ENCODE measurements at places on chromosomes 16 and 17.

GRCh38 chr16:11681556-11681955, 13.3 kb downstream of the SNN start:
- DNase-seq, result no peak

DNA sequence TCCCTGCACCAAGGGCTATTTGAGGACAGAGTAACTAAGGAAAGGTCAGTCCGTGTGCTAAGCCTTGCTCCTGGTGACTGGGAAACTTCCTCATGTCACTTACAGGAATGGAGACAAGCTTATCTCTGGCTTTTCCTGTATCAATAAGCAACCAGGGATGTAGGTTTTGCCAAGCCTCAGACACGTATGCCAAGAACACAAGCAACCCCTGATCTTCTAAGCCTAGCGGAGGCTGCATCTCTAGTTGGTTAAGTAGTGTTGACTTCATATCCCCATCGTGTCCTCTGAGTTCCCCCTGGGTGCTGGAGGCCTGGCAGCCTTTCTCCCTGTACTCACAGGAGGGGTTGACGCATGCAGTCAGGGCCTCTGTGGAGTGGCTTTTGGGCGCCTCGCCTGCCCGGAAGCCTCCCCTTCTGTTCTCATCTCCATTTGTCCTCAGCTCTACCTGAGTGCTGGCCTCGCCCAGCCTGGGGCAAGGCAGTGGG, 1.4 kb upstream of the C1QTNF1 start:
- DNase-seq, result no peak

- DNase-seq, result no peak
Measured at GRCh38 chr17:32546031-32546444, 59.2 kb downstream of the CDK5R1 start.

- no peak for DNase-seq
Measured at GRCh38 chr17:44361292-44362260, 2.1 kb downstream of the FAM171A2 start.

GRCh38 chr16:66927918-66928649, 2.7 kb upstream of the RRAD start:
- no peak for DNase-seq

DNA sequence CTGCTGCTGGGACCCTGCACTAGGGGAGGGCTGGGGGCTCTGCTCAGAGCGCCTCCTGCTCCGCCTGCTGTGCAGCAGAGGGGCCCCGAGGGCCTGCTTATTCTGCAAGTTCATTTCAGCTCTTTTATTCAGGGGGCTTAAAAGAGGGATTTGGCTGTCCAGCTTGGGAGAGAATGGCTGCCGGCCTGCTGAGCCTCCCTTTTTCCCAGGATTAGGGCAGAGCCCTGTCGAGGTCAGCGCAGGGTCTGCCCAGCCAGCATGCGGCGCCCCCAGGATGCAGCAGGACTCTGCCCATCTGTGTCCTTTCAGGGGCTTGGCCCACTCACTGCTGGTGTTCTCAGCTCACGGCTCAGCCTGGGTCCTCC, 1.1 kb downstream of the SMIM5 start:
- DNase-seq, result no peak

- no peak for DNase-seq
Measured at GRCh38 chr17:55652825-55653224, 69.8 kb downstream of the TMEM100 start.

DNA sequence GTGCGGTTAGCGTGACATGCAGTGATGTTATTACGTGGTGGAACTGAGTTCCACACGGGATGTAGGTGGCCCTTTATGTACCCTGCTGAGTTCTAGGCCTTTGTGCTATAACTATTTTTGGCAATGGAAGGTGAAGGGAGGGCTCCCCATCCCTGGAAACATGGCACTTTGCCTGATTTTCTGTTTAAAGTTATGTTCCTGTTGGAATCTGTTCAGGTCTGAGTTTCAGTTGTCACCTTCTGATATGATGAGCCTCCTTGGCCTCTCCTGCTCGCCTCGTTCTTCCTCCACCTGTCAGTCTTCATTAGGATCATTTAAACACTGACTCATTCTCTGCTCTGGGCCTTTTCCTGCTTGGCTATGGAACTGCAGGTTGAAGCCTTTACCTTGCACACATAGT, 200.6 kb downstream of the FTO start:
- no peak for DNase-seq

GRCh38 chr17:7139400-7139799, 24.8 kb upstream of the ASGR2 start:
- no peak for DNase-seq

DNA sequence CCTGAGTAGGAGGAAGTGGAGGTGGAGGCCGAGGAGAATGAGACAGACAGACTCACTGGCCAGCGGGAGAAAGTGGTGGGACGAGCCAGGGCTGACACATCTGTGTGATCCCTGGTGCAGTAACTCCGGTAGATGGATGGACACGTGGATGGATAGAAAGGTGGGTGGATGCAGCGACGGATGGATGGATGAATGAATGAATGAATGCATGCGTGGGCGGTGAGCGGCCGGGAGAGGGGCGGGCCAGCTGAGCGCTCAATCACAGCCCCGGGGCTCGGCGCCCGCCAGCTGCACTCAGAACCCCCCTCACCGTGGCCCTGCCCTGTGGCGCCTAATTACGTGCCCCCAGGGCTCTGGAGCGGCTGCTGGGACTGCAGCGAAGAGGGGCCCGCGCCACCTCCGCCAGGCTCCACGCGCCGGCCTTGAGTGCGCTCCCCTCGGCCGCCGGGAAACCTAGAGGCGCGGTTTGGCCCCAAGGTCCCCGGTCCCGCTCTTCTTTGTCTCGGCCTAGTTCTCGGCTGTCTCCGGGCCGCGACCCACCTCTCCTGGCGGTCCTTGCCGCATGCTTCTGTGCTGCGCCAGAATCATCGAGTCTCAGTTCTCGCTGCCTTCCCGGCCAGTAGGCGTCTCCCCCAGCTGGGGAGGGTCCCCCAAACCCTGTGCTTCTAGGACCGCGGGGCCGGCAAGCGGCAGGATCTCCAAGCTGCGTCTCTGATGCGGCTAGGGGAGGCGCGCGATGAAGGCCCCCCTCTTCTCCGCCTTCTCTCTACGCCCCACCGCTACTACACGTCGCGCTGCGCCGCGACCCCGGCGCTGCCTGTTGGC, 41.0 kb downstream of the RAI1 start:
- no peak for DNase-seq

GRCh38 chr17:48998587-48999440, 1.6 kb downstream of the IGF2BP1 start:
- DNase-seq, result no peak

DNA sequence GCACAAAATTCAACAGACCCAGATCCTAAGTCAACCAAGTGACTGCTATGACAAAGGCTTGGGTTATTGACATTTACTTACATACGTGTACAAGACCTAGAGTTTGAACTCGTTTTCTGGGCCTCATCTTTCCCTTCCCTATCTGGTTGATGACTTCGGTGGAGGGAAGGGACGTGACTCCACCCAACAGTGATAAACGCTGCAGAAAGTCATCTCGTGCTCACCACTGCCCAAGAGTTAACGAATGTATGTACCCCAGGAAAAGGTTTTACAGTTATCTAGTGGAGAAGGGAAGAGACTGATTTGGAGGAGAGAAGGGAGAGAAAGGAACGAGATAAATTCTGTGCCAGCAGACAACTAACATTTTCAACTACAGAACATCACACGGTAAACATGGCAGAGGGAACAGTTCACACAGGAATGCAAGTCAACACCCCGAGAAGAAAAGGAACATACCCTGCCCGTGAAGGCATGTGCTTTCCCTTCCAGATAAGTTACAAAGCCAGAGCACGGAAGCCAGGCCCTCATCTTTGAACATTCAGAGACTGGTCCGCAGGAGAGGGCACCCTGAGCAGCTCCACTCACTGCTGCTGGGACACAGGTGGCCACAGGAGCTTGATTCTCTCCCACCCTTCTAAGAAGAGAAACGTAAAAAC, 13.9 kb upstream of the CYTH1 start:
- no peak for DNase-seq

GRCh38 chr17:60993497-60993896, 315.8 kb downstream of the BCAS3 start:
- no peak for DNase-seq

GRCh38 chr16:74305978-74306784, 9.6 kb downstream of the PSMD7 start:
- DNase-seq, result no peak

DNA sequence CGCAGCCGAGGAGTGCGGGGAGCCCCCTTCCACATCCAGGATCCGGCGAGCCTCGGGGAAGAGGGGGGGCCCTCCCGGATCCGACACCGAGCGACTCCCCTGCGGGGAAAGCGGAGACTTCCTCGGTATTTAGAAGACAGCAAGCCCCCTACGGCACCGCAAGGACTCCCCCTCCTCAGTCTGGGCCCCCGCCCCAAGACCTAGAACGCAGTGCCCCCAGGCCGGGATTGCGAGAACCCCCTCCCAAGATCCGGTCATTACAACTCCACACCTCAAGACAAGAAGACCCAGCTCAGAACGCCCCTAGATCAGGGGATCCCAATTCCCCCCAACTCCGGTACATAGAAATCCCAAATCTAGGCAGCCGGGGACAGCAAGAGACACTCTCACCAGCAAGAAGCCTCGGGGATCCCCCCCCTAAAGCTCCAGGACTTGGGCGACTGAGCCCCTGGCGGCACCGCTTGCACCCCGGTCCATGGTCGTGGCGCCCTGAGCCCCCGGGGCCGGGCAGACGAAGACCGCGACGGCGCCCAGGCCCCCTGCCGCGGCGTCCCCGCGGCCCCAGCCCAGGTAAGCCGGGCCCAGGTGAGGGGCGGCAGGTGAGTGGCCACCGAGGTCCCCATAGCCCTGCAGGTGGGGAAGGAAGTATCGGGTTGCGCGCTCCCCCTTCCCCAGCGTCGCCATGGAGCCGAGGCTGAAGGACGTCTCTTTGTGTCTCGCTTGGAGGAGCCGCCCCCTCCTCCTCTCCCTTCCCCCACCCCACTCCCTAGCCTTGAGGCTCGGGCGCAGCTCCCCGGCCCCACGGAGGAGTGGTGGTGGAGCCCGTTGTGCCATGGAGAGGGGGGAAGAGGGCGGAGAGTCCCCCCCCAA, 641 bp downstream of the SBK1 start:
- no peak for DNase-seq

DNA sequence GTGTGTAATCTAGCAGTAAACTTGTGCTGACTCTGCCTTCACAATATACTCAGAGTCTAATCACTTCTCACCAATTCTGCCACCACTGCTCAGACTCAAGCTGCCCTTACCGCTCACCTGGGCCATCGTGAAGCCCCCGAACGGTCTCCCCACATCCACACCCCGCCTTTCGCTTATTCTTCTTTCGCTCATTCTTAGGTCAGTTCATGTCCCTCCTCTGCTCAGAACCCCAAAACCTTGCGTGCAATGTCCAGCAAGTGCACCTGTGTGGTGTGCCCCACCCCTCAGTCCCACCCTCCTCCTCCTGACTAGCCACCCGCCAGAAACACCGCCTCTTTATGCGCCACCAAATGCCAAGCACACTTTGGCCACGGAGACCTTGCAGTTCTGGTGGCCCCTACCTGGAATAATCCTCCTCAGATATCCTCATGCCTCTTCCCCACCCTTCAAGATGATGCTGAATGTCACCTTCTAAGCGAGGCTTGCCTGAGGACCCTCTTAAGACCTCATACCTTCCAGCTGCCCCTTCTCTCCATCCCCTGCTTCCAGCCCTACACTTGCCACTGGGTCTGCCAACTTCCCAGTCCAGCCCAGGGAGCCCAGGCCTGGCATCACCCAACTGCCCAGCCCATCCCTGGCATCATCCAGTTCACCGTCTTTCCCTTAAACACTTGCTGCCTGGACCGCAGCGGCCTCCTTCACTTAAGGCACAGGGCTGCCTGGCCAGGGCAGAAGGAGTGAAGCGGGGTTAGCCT, 34.3 kb upstream of the RBFOX3 start:
- no peak for DNase-seq

DNA sequence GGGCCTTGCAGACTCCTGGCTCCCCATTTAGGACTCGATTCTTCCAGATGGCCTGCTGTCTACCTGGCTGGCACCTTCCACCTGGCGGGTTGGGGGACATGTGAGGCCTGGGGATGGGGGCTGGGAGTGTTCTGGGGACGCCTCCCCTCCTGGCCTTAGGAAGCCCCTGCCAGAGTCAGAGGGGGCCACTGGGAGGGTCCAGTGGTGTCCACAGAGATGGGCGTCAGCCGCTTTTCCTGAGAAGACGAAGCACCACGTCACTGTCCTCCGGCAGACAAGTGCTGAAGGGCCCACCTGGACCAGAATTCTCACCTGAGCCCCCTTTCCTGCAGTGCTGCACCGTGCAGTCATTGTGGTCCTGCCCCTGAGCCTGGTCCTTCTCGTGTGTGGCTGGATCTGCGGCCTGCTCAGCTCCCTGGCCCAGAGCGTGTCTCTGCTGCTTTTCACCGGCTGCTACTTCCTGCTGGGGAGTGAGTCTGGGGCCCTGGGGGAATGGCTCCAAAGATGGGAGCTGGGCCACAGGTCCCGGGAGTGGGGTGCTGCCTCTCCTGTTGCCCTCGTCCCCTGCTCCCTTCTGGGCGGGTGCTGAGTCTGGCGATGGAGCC, 2.9 kb downstream of the TMEM235 start:
- no peak for DNase-seq

DNA sequence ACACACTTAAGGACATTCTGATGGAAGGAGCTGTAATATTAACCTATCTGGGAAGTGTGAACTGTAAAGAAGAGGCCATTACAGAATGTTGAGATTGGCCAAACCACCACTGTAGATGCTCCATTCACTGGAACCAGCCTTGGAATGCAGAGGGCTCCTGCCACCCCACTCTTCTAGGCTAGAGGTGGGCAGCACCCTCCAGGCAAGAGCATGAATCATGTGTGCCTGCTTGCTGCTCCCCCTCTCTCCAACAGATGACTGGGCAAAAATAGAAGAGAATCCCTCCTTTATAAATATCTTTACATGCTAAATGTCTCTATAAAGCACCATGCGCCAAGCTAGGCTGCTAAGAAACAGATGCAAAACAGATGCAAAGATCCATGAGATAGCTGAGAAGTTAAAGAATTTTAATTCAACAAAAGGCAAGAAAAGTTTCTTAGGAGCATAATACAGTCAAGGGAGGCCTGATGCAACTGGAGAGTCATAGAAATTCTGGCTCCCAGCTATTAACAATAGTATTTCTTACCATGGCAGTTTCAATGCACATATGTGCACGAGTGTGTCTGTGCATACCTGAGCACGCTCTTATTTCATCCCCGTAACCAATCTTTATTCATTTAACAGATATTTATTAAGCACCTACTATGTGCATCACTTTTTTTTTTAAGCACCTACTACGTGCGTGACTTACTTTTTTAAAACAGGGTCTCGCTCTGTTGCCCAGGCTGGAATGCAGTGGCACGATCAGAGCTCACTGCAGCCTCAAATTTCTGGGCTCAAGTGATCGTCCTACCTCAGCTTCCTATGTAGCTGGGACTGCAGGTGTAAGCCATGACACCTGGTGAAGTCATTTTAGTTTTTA, 53.6 kb downstream of the GRIN2A start:
- no peak for DNase-seq
